Naive B cell (primary cell): ENCODE measurements at places on chromosomes 11 and 22. TPM values are rescaled to one million over a fixed set of nuclear protein-coding genes. Genes with fewer than 3 reads are reported as not detected.

IRAG1 gene
- polyA plus RNA-seq = 1.0 TPM

SLC29A2 gene
- 1.6 TPM for polyA plus RNA-seq

RTL10 gene
- 6.1 TPM for polyA plus RNA-seq

NAP1L4 gene
- polyA plus RNA-seq = 60.5 TPM

DGAT2 gene
- polyA plus RNA-seq = 5.2 TPM

CEP126 gene
- 1.0 TPM for polyA plus RNA-seq

PHOX2A gene
- polyA plus RNA-seq = not detected

IL18 gene
- polyA plus RNA-seq = 1.6 TPM

NLRP6 gene
- 1.4 TPM for polyA plus RNA-seq

IGLL5 gene
- 630 TPM for polyA plus RNA-seq

HBG2 gene
- 0.75 TPM for polyA plus RNA-seq

FADS1 gene
- not detected for polyA plus RNA-seq

CD59 gene
- 54.2 TPM for polyA plus RNA-seq
